ENCODE measurements at places on chromosomes 3 and 15.

DNA sequence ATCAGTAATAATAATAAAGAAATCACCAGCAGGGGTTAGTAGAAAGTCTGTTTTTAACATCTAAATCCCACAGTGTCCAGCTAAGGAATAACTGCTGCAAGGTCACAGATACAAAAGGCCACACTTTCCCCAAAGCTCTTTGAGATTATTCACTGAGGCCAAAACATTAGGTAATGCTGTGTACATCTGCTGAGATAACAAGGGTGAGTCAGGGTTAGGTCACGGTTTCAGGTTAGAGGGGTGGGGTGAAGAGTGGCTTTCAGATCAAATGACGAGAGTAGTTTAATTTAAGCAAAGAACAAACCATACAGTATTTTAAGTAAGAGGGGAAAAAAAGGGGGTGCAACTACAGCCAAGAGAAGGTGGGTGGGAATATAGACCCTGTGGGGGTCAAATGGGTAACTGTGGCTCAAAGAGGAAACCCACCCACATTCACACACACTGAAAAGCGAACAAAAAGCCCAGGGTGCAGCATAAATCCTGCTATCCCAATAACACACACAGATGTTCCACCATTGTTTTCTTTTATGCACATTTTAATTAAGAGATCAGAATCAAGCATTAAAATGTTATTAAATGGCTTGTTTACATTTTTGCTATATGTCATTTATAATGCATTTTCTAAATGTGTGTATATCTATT is 412.9 kb downstream of the TIGIT start:
- no peak for DNase-seq

- DNase-seq, result no peak
Observed at GRCh38 chr3:67688231-67688630, 33.8 kb upstream of the SUCLG2 start.

- DNase-seq, result no peak
Observed at GRCh38 chr15:45668386-45668785, 33.6 kb downstream of the SQOR start.

GRCh38 chr3:196193133-196193735 is 18.0 kb downstream of the ZDHHC19 start:
- DNase-seq, result no peak

Data from H7 (cell line).